Stimulated activated naive CD8-positive, alpha-beta T cell treated with anti-CD3 and anti-CD28 coated beads, Interleukin-15, Interleukin-2, amounts not matched to agents 100 U/mL and 50 U/mL, for 24 hours (primary cell): ENCODE measurements at places on chromosomes 5 and 9.

DNA sequence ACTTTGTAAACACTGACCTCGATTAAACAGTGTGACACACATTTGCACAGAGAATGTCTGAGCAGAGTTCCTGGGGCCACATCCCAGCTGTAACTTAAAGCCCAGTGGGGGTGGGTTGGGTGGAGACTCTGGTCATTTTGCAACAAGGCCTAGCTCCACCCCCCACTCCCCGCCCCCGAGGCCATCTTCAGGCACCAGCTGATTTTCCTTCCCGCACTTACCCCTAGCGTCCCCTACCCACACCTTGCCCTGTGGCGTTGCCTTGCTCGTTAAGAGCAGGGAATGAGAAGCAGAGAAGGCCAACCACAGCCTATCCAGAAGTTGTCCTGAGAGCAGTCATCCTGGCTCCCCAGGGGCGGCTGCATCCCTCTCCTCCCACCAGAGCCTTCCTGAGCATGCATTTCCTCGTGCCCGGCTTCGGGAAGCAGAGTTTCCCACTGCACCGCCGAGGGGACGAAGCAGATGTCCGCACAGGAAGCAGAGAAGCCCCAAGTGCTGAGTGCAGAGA is 101.7 kb upstream of the SARDH start:
- DNase-seq = no peak

- peak; percentile 62 for DNase-seq
Measured at GRCh38 chr9:89477811-89478630, 19.9 kb downstream of the SEMA4D start.

DNA sequence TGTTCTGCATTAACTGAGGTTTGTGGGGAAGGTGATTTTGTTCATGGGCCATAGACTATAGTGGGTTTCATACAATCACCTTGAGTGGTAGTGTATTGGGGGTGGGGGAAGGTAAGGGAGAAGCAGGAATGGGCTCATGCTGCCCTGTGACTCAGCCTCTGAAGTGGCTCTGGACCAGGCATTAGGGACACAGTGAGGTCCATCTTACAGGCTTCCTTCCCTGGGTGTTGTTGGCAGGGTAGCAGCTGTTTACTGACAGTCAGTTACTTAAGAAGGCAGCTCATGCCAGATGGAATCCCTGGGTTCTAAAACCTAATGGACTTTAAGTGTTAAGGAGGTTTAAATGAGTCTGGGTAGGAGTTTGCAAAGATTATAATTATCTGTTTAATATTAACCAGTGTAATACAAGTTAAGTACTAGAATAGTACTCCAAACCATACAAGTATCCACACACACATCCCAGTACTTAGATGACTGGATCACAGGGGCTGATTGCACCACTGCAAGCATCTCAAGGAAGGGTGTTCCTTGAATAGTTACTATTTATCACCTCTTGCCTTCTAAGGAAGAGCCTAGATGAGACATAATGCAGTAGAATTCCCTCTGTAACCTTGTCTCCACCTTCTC is 59.3 kb downstream of the CAST start:
- DNase-seq = no peak

GRCh38 chr5:179734536-179735164 is 2.0 kb downstream of the MAML1 start:
- DNase-seq = no peak

GRCh38 chr9:114164191-114164794 is 9.0 kb downstream of the COL27A1 start:
- DNase-seq = no peak
